ENCODE measurements at places on chromosomes 7 and 10. TPM values are rescaled to one million over a fixed set of nuclear protein-coding genes. Genes with fewer than 3 reads are reported as not detected.

The TUBAL3 gene
- 0.39 TPM for total RNA-seq

DNA sequence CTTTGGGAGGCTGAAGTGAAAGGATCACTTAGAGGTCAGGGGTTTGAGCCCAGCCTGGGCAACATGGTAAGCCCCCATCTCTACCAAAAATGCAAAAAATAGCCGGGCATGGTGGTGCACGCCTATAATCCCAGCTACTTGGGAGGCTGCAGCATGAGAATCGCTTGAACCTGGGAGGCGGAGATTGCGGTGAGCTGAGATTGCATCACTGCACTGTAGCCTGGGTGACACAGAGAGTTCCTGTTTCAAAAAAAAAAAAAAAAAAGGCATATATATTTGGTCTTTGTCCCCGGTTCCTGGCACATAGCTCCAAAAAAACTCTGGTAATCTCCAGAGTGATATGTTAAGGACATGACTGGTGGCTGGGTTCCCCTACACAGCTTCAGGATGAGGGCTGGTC lies 147.3 kb downstream of the SEC23IP start:
- no peak for DNase-seq

DNA sequence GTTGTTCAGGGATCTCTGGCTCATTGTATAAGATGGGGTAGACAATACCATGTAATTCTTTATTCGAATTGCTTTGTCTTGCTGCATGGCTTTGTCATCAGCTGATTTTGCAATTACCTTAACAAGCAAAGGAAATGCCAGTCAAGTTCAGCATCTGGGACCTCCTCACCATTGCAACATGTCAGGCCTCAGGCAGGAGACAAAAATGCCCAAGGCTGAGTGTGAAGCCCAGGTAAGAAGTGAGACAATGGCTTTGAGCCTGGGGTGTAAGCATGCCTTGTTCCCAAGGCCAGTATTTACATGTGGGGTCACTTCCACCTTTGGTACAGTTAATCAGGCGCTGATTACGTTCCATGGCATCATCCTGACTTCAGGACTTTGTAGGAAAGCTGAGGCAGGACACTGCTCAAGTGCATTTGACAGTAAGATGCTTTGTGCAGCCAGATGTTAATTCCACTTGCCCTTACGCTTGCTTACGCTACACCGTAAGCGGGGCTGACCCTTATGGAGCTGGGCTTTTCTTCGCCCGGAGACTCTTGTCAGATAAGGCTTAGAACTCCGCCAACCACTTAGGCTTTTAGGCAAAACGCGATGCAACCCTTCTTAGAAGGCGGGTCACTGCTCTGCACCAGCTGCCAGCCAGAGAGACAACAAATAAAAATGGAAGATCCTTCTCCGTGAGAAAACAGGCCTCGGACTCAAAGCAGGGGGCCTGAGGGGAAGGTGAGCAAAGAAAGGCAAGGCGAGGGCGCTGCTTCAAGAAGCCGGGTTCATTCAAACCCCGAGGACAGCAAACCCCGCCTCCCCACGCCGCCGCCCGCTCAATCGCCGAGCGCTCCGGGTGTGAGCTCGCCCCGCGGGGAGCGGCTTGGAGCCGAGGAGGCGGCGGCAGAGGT lies 1.3 kb upstream of the SP4 start:
- no peak for DNase-seq

- DNase-seq, result no peak
Observed at GRCh38 chr10:124027031-124027611, 66.3 kb downstream of the CHST15 start.

The PROSER2 gene
- total RNA-seq, result 134 TPM

The HACD1 gene
- 37.2 TPM for total RNA-seq

Data from Caco-2 (cell line).